Activated T-helper 9 cell treated with anti-CD3 and anti-CD28 coated beads, Interleukin-2, amount 50 U/mL, for 16 hours (primary cell): ENCODE measurements at places on chromosomes 6 and 20.
A peak's percentile ranks its signal among the peaks of the same experiment; 100 is the strongest.

DNA sequence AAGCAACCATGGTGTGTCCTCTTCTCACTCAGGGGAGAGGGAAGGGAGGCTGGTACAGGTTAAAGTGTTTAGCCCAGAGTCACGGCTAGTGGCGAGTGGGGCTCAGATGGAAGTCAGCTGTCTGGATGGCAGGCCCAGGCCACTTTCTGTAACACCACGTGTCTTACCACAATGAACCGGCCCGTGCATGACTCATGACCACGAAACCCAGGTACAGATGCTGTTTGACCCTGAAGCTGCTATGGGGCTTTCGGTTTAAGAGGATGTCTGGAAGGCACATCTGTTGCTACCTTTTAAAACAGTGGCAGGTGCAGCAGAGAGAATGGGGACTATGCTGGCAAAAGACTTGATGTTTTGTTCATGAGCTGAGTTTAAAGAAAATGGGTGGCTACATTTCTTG, 36.5 kb upstream of the MPC1 start:
- DNase-seq = peak; percentile 48

DNA sequence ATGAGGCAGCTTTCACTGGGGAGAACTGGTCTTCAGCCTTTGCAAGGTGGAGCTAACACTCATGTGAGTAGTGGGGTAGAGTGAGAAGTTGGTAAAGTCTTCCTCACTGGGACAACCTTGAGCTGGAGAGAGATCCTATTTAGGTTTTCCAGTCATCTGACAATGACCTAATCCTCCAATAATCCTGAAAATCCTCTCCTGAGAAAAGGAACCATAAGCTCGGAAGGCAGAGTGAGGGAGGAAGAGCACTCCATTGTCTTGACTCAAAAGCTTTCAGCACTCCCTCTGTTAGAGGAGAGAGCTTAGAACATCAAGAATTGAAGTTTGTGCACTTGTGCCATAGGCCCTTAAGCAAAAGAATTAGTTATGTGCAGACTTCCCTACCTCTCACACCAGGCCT, 77.8 kb downstream of the TRAM2 start:
- DNase-seq = no peak

- DNase-seq = no peak
Measured at GRCh38 chr20:20737158-20737557, 24.7 kb upstream of the RALGAPA2 start.

GRCh38 chr6:147081076-147081609, 123.1 kb upstream of the STXBP5 start:
- DNase-seq = no peak

DNA sequence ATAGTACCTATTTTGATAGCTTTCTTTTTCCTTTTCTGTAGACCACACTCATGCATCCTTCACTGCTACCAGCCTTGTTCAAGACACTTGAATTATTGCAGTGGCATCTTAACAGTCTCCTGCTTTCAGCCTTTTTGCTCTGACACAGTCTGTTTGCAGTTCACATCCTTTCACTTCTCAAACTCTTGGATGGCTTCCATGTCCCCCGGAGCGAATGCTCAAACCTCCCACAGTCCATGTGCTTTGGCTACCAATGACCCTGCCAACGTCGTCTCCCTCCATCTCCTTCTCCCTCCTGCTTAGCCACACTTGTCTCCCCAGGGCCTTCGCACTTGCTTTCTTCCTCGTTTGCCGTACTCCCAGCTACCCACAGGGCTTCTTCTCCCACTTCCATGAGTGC, 270.0 kb upstream of the ZFP64 start:
- DNase-seq = no peak

- no peak for DNase-seq
Measured at GRCh38 chr20:35298264-35298663, 6.0 kb upstream of the FAM83C start.

- DNase-seq = no peak
Measured at GRCh38 chr6:43877463-43878126, 107.6 kb downstream of the VEGFA start.

GRCh38 chr6:144283646-144284477, 1.3 kb upstream of the UTRN start:
- no peak for DNase-seq

DNA sequence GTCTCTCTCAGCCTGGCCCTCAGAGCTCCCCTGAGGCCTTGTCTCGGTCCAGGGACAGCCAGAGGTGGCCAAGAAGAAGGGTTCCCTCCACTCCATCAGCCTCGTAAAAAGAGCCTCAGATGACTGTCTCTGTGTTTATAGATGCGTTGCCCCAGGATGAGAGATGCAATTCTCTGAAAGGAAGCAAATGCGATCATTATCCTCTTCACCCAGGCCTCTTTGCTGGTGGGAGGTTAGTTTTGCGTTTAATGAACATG, 90.4 kb downstream of the YTHDF1 start:
- DNase-seq = no peak

DNA sequence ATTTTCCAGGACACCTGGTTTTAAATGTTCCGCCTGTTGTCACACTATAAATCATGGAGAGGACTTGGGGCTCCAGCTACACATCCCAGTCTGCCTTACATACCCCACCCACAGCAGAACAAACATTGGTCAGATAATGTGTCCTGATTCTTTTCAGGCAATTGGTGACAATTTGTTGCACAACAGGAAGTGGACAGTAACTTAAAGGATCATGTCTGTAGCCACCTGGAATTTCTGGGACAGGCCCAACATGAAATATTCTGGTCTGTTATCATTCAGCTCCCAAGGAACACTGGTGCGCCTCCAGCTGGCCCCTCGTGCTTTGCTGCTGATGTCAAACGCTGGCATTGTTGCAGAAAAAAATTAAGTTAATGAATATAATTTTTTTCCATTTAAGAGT, 117.2 kb downstream of the SOBP start:
- DNase-seq = no peak
